Esophagus squamous epithelium (tissue), 5 donors: ENCODE measurements at places on chromosomes 4 and X. TPM values are rescaled to one million over a fixed set of nuclear protein-coding genes. Genes with fewer than 3 reads are reported as not detected.

DNA sequence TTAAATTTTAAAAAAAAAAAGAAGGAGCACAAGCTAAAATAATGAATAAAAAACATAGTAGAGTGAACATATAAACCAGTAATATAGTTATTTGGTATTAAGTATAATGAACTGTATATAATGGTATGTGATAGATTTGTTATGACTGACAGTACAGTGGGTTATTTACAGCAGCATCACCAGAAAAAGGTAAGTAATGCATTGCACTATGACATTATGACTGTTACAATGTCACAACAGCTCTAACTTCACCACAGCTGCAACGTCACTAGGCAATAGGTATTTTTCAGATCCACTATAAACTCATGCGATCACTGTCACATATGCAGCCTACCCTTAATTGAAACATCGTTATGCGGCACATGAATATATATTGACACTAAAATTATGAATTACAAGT is 72.5 kb downstream of the COX7B2 start:
- no peak for DNase-seq

The CPLX1 gene
- total RNA-seq, result 0.44 TPM

DNA sequence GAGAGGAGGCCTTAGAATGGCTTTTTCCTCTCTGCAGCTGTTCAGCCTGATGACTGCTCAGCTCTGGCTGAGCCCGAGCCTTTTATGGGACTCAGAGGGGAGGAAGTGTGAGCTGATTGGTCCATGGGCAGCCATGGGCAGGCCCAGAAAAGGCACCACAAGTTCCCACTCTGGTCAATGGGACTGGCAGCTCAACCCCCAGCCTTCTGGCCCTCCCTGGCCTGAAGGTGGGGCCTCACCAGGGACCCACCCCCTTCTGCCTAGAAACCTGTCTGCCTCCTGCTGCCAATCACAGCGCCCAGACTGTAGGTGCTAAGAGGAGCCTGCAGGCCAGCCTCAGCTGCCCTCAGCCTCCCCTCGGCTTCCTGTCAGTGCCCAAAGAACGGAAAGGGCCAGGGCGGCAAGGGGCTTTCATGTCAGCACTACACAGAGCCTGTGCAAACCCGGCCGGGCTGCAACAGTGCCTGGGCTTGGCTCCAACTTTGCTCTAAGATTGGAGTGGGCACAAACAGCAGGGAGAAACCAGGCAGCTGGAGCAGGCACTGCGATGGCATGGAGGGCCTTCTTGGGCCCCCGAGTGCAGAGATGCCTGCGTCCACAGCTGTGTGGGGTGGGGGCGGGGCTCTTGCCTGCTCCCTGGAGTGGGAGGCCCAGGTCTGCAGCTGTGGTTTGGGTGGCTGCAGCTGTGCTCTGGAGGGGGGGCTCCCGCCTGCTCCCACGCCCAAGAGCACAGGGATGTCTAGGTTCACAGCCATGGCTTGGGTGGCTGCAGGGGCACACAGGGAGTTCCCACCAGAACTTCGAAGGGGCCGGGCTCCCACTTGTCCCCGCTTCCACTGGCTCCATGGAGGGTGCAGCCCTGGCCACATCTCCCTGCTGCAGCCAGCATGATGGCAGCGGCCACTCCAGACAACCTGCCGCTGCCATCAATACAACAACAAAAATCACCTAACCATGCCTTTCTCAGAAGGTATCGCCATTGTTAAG is 92.6 kb downstream of the NXF2 start:
- no peak for DNase-seq

The FAM236A gene
- not detected for total RNA-seq

GRCh38 chr4:70997036-70997435 is 3.6 kb downstream of the DCK start:
- DNase-seq, result no peak

GRCh38 chr4:3518941-3519340 is 13.3 kb downstream of the LRPAP1 start:
- DNase-seq, result no peak

The C4orf50 gene
- 0.04 TPM for total RNA-seq

DNA sequence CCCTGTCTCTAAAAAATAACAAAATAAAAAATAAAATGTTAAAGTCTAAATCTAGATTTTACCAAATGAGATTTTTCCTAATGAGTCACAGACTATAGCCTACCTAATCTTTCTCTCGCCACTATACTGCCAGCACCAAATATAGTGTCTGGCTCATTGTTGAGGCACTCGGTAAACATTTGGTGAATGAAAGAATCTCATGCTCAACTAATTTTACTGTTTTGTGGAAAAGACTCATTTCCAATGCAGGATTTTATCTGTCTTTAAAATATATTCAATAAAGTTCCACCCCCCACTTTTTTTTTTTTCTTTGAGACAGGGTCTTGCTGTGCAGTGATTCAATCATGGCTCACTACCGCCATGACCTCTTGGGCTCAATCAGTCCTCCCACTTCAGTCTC is 71.5 kb downstream of the PLS3 start:
- no peak for DNase-seq

GRCh38 chr4:107492566-107492965 is 227.5 kb downstream of the PAPSS1 start:
- DNase-seq, result no peak

GRCh38 chrX:155747520-155747919 is 133.6 kb upstream of the VAMP7 start:
- DNase-seq, result no peak

DNA sequence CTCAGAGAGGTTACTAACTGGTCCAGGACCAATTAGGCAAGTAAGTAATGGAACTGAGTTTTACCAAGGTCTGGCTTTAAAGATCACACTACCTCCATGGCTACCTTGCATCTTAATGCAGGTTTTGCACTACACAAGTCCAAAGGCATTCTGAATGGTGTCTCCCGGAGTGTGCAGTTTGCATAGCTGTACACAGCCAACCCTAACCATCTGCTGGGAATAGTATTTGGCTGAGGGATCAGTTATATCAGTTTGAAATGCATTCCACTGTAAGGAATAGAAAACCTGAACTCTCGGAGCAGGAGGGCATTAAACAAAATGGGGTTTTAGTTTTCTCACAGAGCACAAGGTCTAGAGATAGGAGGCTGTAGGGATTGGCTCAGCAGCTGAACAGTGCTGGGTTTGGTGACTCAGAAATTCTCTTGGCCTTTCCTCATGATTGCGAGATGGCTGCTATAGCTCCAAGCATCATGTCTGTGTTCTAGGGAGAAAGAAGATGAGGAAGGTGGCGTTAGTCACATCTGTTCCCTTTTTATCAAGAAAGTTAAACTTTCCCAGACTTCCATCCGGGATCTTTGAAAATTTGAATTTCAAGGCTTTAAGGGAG is 177.1 kb downstream of the NHS start:
- no peak for DNase-seq

- no peak for DNase-seq
Measured at GRCh38 chr4:1033840-1034551, 22.6 kb downstream of the FGFRL1 start.

DNA sequence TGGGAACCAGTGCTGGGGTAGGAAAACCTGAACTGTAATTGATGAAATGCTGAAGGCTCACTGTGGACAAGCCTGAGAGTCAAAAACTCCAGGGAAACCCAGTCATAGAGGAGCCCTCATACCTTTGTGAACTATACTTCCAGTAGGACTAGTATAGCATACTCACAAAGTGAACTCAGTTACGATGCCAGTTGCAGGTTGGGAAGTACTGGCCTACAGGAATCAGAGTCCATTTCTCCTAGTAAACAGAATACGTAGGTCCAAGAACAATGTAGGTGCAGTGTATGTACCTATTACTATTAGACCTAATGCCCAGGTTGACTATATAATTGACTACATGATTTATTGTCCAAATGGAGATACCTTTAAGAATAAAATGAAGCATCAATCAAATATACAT is 8.5 kb upstream of the ANKRD17 start:
- DNase-seq, result no peak

- DNase-seq, result no peak
Measured at GRCh38 chr4:176970853-176971252, 178.1 kb upstream of the VEGFC start.

GRCh38 chr4:185576314-185576961 is 41.1 kb upstream of the PDLIM3 start:
- no peak for DNase-seq

The HSFX4 gene
- total RNA-seq, result not detected

The YY2 gene
- 1.4 TPM for total RNA-seq

The PAGE5 gene
- not detected for total RNA-seq

DNA sequence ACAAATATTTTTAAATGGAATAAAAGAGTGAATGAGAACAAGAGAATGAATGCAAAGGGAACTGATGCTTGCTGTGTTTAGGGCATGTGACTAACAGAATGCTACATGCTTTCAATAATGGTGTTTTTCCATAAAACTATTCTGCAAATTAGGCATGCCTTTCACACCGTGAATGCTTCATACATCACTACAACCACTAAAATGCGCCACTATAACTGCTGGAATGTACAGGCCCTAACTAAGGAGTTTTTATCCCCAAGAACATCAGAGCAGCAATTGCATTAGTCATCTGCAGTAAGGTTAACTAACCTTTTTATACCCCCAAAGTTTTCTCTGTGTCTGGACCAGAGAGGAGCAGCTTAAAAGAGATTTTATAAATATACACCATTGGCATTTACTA is 190.4 kb downstream of the ARAP2 start:
- DNase-seq, result no peak

- DNase-seq, result no peak
Measured at GRCh38 chrX:21963731-21964405, 23.4 kb downstream of the SMS start.

DNA sequence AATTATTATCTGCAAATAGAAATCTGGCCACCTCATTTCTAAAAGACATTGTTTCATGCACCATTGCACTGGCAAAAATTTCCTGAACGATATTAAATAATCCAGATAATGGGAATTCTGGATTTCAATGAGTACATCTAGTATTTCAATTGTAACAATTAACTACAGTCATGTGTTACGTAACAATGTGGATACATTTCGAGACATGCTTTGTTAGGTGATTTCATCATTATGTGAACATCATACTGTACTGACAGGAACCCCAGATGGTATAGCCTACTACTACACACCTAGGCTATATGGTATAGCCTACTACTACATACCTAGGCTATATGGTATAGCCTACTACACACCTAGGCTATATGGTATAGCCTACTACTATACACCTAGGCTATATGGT is 14.8 kb downstream of the LAMTOR3 start:
- no peak for DNase-seq

The CLIC2 gene
- 7.2 TPM for total RNA-seq

The SLC7A11 gene
- total RNA-seq, result 9.9 TPM

DNA sequence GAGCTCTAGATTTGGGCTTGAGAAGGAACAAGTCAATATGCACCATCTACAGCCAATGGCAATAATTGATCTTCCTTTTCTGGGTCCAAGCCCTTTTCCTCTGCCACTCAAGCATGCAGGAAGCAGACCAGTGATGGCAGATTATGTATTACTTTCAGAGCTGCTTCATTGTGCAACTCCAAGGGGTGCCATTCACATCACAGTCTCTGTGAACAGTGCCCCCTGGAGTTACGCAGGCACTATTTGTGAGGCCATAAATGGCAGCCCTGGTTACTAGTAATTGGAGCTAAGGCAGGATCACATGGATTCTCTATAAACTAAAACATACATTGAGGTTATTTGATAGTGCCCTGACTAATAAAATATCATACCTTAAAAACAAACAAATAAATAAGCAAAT is 313.4 kb upstream of the SLC7A11 start:
- no peak for DNase-seq

The CDKL2 gene
- total RNA-seq, result 1.3 TPM

GRCh38 chrX:40449396-40449795 is 131.4 kb upstream of the ATP6AP2 start:
- no peak for DNase-seq

DNA sequence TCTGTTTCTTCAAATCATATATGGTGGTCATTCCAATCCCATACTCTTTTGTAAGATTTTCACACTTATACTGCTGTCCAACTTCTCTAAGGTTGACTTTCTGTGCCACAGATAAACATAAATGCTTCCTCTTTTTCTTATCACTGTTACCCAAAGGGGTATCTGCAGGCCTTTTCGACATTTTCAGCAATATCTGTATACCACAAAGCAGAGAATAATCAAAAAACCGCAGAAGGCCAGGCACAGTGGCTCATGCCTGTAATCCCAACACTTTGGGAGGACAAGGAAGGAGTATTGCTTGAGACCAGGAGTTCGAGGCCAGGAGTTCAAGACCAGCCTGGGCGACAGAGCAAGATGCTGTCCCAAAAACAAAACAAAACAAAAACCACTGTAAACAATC is 3.1 kb upstream of the RFC1 start:
- no peak for DNase-seq

DNA sequence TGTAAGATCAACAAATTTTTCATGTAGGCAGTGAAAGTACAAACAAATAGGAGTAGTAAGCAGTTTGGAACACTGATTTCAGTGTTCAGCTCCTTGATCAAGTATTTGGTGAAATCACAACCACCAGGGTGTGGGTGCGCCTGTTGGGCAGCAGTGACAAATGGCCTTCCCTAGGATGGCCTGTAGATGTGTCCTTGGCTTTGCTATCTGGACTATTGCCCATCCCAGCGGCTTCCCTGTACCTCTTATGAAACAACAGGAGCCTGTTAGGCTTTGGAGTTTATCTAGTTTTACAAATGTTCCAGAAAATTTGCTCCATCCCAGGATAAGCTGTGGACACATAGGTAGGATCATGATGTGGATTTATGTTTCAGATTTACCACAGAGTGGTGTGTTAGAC is 216.8 kb upstream of the FAT1 start:
- no peak for DNase-seq

GRCh38 chr4:148311526-148311925 is 130.7 kb downstream of the NR3C2 start:
- DNase-seq, result no peak

DNA sequence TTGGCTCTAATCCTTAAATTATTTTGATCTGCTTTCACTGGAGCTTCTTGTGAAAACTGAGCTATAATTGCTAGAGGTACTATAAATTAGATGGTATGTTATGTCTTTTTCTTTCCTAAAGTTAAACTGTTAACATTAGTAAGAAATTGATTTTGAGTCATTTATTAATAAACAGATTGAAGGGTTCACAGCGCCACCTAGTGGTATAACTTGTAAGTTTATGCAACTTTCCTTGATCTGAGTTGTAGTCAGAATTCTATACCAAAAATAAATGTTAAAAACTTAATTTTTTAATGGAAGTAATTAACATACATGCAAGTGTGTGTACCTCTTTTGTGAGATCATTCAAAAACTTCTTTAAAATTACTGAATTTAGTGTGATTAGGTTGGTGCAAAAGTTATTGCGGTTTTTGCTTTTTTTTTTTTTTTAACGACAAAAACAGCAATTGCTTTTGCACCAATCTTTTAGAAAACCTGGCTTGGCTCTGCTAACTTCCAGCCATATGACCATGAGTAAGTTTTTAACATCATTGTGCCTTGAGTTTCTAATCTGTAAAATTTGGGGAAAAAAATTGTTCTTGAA is 151.5 kb downstream of the CENPC start:
- no peak for DNase-seq

- DNase-seq, result no peak
Measured at GRCh38 chr4:152460488-152460887, 75.4 kb downstream of the FBXW7 start.

The VSIG1 gene
- 0.35 TPM for total RNA-seq
